Smooth muscle cell of bladder (primary cell): ENCODE measurements at places on chromosomes 5 and 9. TPM values are rescaled to one million over a fixed set of nuclear protein-coding genes. Genes with fewer than 3 reads are reported as not detected.

Gene MAMDC4
- total RNA-seq: 0.85 and 2.2 TPM in 2 replicates

Gene CEL
- total RNA-seq: 0.14 and 0.18 TPM in 2 replicates

Gene ANKRD20A1
- total RNA-seq: under 0.01 and 0.14 TPM in 2 replicates

Gene SLC22A4
- total RNA-seq: 0.83 and 1.00 TPM in 2 replicates

Gene LRRC26
- not detected in 2 replicates for total RNA-seq

Gene C5
- 4.5 and 4.8 TPM in 2 replicates for total RNA-seq

Gene IL11RA
- total RNA-seq: 8.8 and 14.1 TPM in 2 replicates

Gene ANKRD55
- not detected in 2 replicates for total RNA-seq

Gene RFK
- 14.1 and 14.4 TPM in 2 replicates for total RNA-seq
